ENCODE measurements at places on chromosomes 2 and 18. TPM values are rescaled to one million over a fixed set of nuclear protein-coding genes. Genes with fewer than 3 reads are reported as not detected.

DNA sequence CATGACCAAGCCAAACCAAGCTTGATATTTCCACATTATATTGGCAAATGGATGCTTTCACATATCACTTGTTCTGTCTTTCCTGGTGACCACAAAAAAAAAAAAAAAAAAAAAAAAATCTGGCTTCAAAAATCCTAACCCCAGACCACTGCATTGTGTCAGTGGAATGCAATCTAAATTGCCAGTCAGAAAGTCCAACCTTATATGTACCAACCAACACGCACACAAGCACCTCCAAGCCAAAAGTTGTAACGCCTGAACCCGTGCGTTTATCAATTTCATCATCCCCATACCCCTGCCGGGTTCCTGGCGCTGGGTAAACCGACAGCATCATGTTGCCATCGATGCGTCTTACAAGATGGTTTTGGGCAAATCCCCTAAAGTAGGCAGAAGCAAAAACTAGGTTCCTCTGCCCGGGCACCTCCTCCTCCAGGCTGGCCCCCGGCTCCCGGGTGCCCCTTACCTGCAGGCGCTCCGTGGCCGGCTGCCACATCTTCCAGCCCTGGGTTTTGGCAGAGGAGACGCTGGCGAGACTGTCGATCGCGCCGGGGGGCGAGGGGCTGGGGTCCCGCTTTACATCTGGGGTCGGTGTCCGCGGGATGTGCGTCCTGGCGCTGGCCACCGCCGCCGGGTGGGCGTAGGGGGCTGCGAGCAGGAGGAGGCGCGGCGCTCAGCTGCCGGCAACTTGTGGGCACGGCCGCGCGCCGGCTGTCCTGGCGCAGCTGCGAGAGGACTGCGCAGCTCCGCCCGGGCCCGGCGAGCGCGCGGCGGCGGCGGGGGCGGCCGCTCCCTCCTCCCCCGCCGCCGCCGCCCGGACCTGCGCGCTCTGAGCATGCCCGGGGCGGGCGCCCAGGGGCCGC lies at the start of gene PID1:
Gene PID1 (minus strand): TSS at position 737 of the 860 bp plus-strand sequence. CDS start 244 bp downstream, at position 493.
- DNase-seq: no peak

DNA sequence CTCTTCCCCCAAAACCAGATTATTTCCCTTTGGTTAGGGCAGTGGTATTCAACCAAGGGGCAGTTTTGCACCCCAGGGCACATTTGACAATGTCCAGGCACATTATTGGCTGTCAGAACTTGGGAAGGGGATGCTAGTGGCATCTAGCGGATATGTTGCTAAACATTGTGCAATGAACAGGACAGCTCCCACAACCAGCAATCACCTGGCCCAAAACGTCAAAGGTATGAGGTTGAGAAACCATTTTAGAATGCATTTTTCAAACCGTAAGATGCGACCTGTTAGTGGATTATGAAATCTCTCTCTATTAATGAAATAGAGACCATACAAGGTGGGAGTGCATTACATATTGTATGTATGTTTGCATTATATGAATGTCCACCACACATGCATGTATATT lies 54.2 kb downstream of the CD8B2 start:
- DNase-seq: no peak

- no peak for DNase-seq
Observed at GRCh38 chr2:24015562-24016375, 5.9 kb downstream of the MFSD2B start.

Gene DNER
- 2.6 TPM for total RNA-seq

Measured in breast epithelium (tissue), 4 donors.